ENCODE measurements at places on chromosomes 5 and 9.

- no peak for DNase-seq
These were observed 38.1 kb downstream of the CMYA5 start for GRCh38 chr5:79727451-79728355.

GRCh38 chr9:106218427-106218826, 524.1 kb downstream of the TMEM38B start:
- DNase-seq, result no peak

DNA sequence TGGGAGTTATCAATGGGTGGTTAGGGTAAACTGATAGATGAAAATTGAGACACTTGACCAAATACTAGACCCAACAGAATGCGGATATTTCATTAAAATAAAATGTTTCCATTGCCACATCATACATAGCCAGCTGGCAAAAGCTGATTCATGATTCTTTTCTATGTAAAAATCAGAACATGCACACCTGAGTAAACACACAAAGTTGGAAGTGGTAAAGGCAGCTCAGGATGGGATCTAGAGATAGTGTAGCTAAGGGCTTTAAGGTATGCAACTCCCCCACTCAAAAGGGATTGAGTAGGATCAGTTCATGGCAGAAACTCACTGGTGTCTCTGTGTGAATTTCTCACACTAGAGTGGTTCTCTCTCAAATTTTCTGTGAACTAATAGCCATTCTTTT, 541.1 kb upstream of the GRAMD2B start:
- no peak for DNase-seq

DNA sequence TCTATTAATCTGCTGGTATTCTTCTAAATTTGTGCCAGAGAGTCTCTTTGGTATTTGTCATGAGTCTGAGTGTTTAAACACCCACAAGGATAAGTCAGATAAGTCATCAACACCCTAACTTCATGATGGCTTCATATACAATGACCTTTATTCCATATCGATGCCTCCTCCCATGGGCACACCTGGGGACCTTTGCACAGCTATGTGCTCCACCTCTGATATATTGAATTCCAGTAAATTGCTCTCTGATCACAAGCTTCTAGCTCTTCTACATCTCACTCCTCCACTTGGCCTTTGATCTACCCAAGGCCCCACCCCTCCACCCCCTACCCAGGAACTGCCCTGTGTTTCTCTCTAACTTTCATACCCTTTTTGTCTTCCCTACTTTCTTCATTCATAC, 102.7 kb upstream of the MIER3 start:
- DNase-seq, result no peak

DNA sequence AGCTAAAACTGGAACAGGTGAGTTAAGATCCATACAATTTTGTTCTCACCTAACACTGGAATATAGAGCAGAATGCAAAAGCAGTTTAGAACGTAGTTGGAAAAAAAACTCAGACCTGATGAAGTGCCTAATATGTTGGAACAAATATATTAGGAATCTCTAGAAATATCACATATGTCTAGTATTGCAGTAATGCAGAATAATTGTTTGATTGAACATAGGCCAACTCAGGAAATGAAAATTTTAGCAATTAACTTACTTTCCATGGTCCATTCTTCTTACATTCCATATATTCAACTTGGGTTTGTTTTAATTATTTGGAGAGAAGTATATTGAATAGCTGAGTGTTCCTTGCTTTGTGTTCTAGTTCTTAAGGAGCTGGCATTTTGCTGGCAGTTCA, 111.8 kb upstream of the ADAMTSL1 start:
- no peak for DNase-seq

GRCh38 chr5:61084658-61085057, 77.6 kb downstream of the SMIM15 start:
- no peak for DNase-seq

DNA sequence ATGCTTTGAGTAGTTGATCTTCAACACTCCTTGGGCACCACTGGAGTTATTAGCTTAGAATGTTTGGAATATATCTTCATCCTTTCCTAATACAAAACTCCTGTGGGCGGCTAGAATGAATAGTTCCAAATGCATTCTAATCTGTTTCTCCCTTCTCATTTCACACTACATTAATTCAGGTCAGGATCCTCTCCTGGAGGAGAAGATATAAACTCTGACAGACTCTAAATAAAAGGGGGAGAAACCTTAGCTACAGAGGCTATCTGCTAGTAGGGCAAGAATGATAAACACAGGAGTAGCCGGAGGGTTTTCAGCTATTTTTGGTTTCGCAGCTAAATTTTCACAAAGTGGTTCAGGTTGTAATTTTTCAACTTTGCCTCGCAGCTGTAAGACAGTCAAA, 45.2 kb upstream of the FAM240B start:
- no peak for DNase-seq

DNA sequence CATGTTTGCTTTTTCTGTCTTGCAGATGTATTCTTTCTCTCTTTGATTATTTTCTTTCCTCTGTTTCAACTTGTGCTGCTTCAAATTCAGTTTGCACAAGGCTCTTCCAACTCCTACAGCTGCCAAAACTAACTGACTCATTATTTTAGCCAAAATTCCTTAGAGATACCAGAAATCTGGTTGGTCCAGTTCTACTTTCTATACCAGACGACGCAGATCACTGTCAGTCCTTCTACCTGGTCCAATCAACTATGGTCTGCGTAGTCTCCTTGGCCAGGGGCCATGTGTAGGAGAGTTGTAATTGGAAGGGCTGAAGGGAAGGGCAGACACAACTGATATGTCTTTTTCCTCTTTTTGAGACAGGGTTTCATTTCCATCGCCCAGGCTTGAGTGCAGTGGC, 51.9 kb upstream of the JAK2 start:
- DNase-seq, result no peak

DNA sequence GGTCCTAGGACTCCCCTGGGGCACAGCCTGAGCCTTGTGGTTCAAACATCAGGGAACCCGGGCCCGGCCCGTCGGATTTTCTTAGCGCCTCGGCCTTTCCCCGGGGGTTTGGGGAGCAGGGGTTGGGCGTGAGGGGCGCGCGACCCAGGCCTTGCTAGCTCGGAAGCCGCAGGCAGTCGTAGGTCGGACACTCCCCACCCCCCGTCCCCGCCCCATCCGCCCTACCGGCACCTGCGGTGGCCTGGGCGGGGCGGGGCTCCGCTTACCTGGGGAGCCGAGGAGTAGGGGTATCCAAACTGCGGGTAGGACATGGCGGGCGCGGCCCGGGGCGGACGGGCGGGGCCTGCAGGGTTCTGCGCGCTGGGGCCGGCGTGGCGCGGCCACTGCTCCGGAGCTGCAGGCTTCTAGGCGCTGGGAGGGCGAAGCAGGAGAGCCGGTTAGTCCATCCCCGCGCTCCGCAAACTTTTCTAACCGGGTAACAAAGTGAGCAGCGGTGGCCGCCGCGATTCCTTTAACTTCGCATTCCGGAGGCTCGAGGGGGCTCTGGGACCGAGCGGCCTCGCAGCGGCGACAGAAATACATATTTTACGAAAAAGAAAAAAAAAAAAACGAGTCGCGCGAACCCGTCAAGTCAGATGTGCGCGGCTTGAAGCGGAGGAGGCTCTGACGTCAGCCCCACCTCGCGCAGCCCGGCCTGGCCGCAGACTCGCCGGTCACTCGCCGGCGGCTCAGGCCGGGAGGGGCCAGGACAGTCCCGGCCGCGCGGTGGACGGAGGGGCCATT, at the start of gene IRX4:
Gene IRX4 (minus strand): TSS at position 589 of the 783 bp plus-strand sequence. CDS start 278 bp downstream, at position 311.
- DNase-seq, result no peak

- DNase-seq, result no peak
These were observed 28.4 kb downstream of the CDHR2 start for GRCh38 chr5:176577312-176578176.

GRCh38 chr9:91061506-91061905, 259.9 kb downstream of the SYK start:
- DNase-seq, result no peak

- DNase-seq, result no peak
These were observed 169.3 kb downstream of the CCDC192 start for GRCh38 chr5:127872494-127872893.

- no peak for DNase-seq
These were observed 28.0 kb upstream of the SH3RF2 start for GRCh38 chr5:145908206-145908960.

GRCh38 chr5:60487476-60487875, 212.5 kb downstream of the DEPDC1B start:
- DNase-seq, result no peak

- DNase-seq, result no peak
These were observed 17.9 kb upstream of the MSMP start for GRCh38 chr9:35771943-35772342.

GRCh38 chr9:135850737-135851136, 56.6 kb downstream of the CAMSAP1 start:
- no peak for DNase-seq

DNA sequence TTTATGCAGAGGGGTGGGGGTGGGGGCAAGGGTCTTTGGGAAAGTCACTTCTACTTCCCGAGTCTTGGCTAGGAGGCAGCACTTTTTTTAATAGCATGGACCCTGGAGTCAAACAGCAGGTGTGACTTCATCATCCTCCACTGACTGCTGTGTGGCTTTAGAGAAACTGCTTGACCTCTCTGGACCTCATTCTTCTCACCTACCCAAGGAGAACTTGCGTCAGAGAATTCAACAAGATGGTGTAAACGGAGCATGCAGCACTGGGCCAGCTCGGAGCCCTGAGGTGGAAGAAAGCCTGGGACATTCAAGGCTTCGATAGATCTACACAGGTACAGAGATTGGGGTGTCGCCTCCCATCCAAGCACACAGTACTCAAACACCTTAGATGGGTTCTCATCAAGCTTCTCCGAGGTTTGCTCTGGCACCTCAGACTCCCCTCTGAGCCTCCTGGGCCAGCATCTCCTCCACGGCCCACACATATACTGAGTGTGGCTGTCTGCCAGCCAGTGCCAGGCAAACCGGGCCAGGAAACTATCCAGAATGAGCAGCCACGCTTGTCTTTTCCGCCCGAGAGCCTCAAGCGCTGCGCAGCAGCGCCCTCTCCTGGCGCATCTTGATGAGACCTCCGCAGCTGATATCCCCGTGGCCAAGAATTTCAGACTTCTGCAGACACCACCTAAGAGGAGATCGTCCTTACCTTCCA, 4.6 kb upstream of the SLC25A48 start:
- DNase-seq, result no peak

GRCh38 chr9:125763394-125763801, 16.2 kb downstream of the PBX3 start:
- no peak for DNase-seq

DNA sequence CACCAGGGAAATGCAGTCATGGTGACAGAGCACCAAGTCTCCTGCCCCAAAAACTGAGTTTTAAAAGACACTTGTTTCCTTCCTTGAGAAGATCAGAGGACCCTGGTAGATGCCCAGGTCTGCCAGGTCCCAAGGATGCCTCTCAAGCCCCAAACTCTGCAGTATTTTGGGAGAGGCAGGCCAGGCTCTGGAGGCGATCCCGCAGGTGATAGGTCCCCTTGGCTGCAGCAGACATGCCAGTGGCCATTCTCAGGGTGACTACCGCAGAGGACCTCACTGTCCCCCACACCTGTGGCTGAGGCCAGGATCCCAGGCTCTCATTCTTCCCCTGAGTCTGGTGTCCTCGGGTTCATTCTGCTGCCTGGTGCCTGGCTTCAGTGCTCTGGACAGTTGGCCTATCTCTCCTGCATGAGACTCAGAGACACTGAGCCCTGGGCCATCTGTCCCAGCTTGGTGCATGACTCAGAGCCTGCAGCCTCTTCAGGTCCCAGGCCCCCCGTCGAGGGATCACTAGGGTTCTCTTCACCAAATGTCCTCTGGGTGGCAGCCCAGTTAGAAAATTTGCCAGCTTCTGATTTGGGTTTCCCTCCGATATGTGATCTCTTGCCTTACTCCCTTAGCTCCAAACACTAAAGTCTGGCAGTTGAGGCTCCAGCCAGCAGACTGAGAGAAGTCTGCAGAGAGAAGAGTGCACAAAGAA, 59.7 kb upstream of the GARNL3 start:
- DNase-seq, result no peak

DNA sequence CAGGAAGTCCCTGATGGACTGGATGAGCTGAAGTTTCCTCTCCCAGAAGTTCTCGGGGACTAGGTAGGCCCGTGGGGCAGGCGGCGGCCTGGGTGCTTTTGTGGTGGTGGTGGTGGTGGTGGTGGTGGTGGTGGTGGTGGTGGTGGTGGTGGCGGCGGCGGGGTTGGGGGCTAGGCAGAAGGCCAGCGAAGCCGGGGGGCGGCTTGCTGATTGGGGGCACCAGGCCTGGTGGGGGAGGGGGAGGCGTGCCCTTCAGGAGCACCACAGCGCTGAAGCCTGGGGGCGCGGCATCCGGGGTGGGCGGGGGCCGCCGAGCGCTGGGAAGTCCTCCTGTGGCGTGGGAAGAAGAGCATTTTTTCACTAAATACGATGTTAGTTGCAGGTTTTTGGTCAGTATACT, 26.9 kb downstream of the SPATA31C1 start:
- no peak for DNase-seq

DNA sequence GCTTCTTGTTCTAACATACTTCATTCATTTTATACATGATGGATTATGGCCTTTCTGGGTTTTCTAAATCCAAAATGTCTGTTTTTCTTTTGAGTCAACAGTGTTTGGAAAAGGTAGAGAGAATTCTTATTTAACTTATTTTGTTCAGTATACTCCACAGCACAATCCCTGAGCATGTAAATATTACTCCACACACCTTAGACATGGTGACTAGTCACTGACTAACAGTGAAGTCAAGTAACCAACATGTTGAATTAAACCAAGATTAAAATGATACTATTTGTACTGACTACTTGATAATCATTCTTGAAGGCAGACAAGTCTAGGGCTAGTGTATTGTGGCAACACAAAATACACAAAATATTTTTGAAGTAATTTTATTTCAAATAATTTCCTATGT, 55.0 kb downstream of the HAPLN1 start:
- no peak for DNase-seq

DNA sequence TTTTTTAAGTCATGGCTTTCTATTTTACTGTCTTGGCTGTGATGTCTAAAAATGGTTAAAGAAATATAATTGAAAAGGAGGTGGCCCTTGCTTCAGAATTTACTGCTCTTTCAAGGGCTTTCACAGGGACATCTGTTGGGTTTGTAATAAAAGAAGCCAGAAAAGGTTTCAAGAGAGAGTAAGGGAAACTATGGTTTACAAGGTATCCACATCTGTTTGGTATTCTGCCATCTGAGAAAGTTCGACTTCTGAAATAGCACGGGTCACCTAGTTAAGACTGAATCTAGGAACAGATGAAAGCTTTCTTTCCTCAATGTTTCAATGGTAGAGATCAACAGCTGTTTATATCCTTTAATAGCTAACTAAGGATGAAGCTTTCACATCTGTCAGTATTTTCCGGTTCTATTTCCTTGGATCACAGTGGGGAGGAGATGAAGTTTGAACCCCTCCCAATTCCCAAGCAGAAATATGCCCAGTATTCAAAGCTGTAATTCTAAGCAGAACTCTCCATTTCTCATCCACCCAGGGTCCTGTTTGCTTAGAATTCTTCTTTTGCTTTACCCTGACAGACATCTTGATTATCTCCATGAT, 72.8 kb upstream of the IFNK start:
- DNase-seq, result no peak

All from activated T-cell treated with anti-CD3 and anti-CD28 coated beads, Interleukin-2, amount 50 U/mL, for 1 hour (primary cell).